Aorta (tissue), 5 donors: ENCODE measurements at places on chromosomes 1 and 21. TPM values are rescaled to one million over a fixed set of nuclear protein-coding genes. Genes with fewer than 3 reads are reported as not detected.

PRAMEF11 gene
- total RNA-seq, result not detected

SLC2A5 gene
- total RNA-seq, result 5.8 TPM

DNA sequence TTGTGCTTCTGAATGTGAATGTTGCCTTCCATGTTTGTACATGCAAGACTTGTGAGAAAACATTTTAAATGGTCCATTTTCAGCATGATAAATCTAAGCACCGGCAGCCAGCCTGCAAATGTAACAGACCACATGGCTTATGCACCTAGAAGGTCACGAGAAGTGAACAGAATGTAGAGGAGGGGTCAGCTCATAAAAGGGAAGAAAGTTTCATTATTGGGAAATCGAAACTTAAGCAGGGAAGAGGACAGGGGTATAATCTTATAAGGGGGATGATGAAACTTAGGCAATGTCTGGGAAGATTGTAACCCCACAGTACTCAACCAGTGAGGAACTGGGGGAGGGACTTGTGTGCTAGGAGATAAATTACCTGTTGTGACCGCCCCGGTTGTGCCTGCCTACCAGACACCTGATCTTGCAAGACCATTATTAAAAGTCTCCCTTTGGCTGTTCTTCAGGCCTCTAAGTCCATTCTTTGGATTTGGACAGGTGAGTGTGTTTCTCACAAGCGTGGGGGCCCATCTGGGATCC lies 37.7 kb upstream of the VN1R5 start:
- no peaks in the 10 kb centered on the region for H3K27me3 ChIP-seq
- no peak for DNase-seq

DNA sequence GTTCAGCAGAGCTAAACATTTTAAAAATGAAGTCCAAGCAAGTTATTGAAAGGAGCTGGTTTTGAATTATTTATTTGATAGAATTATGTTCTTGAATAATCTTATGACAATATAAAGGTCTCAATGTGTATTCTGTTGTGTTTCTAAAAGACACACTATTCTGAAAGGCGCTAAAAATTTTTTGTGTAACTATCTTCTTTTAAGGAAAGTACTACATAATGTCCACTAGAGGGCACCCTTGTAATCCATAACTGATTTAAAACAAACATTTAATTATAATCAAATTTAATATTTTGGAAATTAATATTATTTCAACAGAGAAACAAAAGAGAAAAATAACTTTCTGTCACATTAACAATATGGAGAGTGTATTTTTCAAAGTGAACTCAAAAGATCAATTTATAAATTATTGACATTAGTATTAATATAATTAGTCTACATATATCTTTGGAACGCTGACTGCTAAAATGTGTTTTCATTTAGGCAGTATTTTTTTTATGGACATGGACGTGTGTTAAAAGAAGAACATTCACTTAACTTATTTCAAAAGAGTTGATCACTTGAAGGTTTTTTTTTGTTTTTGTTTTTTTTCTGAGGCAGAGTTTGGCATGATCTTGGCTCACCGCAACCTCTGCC lies 248.4 kb downstream of the DENND1B start:
- no peaks in the 10 kb centered on the region for H3K27me3 ChIP-seq
- H3K4me1 ChIP-seq, result no peaks in the 10 kb centered on the region
- H3K4me3 ChIP-seq, result no peak overlapping the region
- no peak for DNase-seq
- no peak overlapping the region for H3K27ac ChIP-seq
- H3K36me3 ChIP-seq, result no peaks in the 10 kb centered on the region

GRCh38 chr1:197908716-197909220 lies 6.3 kb downstream of the C1orf53 start:
- peaks cover 1% of the 10 kb centered on the region for H3K27me3 ChIP-seq
- DNase-seq, result no peak
- no peak overlapping the region for H3K27ac ChIP-seq
- H3K4me1 ChIP-seq, result no peaks in the 10 kb centered on the region
- no peak overlapping the region for H3K4me3 ChIP-seq
